ENCODE measurements at places on chromosomes 7 and 10.

DNA sequence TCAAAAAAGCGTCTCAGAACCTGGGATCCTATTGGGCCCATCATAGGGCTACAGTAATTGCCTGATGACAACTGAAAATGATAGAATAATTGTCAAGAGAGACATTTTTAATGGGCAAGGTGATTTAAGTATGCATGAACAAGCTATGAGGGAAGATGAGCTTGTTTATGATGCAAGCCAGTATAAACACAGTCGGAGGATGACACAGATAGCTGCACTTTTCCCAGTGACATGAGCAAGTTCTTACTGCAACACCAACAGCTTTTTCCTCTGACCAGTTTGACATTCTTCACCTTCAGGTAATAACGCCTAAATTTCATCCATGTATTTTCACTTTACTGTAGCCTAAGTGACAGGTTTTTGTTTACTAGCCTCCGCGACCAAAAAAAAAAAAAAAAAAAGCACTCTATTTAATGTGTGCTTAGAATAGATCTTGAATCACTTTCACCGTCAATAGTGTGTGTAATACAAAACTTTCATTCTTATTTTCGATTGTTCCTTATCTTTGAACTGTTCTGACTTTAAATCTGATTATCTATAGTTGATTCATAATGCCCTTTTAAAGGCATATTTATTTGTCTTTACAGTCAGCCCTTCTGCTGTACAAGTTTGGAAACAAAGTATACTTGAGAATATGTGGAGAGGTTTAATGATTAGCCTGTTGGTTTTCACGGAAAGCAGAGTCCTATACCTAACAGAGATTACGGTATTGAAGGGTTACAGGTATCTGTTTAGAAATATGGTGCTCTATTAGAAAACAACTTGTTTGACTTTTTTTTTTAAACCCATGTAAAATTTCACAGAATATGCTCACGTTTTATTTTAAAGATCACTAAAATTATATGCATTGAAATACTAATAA, 1.7 kb downstream of the FOXP2 start:
- no peak for DNase-seq

GRCh38 chr10:28036587-28036986, 37.7 kb upstream of the ODAD2 start:
- no peak for DNase-seq

- no peak for DNase-seq
Observed at GRCh38 chr10:31075434-31075833, 43.8 kb upstream of the ZNF438 start.

GRCh38 chr7:119392-120163, 72.8 kb upstream of the FAM20C start:
- no peak for DNase-seq

GRCh38 chr10:22727112-22727511, 12.7 kb upstream of the PIP4K2A start:
- no peak for DNase-seq

DNA sequence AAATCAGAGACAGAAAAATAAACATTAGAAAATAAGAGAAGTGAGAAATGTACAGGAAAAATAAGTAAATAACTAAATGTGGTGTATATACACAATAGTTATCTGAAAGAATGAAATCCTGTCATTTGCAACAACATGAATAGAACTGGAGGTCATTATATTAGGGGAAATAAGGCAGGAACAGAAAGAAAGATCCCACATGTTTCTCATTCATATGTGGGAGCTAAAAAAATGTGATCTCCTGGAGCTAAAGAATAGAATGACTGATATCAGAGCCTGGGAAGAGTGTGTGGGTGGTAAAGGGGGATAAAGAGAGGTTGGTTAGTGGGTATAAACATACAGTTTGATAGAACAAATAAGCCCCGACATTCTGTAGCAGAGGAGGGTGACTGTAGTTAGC, 27.3 kb downstream of the PLXDC2 start:
- no peak for DNase-seq

DNA sequence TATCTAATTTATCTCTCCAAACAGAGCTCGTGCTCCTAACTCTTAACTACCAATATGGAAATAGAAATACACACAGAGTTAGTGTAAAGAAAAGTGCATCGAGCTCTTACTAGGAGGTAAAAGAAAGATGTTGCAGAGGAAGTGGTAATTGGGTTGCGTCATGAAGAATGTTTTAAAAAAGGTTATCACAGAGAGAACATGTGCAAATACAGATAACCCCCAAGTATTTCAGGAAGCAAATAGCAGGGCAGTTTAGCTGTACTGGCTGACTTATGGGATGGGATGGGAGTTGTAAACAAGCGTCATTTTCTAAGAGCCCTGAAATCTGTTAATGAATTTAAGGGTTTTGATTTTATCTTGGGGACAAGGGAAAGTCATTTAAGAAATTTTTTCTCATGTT, 153.9 kb downstream of the AGMO start:
- DNase-seq: no peak

DNA sequence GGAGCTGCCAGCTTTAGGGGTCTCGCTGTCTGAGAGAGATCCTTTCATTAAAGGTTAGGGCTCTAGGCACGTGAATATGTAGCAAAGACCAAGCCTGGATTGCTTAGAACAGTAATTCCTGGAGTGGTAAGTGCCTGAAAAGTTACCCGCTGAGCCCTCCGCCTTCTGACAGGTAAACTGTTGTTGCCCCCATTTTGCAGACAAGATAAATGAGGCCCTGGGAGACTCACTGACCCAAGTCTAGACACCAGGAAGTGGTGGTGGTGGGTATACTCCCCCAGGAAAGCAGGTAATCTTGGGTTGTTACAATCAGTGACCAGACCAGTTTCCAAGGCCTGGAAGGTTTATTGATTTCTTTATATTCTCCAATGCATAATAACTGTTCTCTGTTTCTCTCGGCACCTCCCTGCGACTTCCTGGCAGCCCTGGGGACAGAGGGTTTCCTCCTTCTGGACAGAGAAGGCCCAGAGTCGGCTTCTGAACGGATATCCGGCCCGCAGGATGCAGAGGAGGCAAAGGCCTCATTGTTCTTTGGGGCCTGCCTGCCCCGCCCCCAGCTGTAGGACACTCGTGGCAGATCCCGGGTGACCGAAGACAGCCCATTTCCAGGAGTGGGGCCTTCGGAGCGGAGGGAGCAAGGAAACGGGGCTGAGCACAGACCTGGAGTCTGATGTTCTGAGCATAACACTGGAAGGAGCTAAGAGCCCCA, 1.3 kb upstream of the GRK5 start:
- DNase-seq: no peak

GRCh38 chr10:93495654-93496321, 624 bp upstream of the CEP55 start:
- DNase-seq: no peak

- DNase-seq: no peak
Observed at GRCh38 chr7:55163733-55164132, 144.9 kb downstream of the EGFR start.

DNA sequence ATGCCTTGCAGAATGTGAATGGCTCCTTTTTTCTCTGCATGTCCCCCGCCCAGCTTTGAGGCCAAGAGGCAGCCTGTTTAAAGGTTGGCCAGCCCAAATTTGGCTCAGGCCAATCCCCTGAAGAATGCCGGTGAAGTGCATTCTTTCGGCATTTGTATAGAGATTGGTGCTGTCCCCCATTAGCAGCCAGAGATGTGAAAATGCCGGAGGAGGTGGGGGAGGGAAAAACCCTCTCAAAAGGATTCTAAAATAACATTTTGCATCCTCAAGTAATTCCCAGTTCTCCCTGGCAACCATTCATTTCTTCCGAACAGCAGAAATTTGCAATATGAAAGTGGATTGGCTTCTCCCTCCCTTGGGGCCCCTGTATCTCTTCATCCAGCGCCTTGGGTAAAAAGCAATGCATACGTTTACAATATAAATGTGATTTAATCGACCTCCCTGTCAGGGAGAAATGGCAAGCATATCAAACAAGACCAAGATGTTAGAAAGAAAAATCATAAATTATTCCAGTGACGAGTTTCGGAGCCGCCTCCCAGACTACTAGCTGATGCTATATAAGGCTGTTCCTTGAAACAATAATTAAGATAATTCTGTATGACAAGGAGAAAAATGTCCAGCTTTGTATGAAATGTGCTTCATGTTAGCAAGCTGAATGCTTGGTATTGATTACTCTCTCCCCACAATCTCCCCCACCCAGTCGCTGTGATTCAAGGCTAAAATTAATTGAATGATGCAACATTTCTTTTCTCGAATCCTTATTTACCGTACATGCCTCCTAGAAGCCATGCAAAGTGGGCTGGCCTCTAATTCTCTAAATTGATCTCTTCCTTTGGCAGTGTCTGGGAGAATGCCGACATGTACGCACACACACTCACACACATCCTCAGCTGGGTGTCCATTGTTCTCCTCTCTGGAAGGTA, 323.7 kb downstream of the RPS24 start:
- no peak for DNase-seq

- DNase-seq: no peak
Observed at GRCh38 chr10:79372871-79373270, 25.6 kb downstream of the PPIF start.

- DNase-seq: no peak
Observed at GRCh38 chr10:1361411-1362105, 305.4 kb downstream of the WDR37 start.

DNA sequence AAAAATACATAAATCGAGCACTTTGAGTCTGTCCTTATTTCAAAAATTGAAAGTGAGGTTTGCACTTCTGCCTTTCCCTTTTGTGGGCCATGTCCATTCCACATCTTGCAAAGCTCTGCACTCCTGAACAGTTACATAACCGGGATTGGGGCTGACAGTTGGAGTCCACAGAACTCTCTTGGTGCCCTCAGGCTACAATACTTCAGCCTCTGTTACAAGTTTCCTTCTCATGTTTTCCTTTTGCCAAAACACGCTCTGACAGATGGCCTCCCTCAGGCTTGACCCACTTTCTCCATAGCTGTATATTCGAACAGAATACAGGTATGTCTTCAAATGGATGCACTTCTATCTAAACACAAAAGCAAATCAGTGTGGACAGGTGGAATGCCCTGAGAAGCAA, 335.9 kb downstream of the WDR37 start:
- no peak for DNase-seq

DNA sequence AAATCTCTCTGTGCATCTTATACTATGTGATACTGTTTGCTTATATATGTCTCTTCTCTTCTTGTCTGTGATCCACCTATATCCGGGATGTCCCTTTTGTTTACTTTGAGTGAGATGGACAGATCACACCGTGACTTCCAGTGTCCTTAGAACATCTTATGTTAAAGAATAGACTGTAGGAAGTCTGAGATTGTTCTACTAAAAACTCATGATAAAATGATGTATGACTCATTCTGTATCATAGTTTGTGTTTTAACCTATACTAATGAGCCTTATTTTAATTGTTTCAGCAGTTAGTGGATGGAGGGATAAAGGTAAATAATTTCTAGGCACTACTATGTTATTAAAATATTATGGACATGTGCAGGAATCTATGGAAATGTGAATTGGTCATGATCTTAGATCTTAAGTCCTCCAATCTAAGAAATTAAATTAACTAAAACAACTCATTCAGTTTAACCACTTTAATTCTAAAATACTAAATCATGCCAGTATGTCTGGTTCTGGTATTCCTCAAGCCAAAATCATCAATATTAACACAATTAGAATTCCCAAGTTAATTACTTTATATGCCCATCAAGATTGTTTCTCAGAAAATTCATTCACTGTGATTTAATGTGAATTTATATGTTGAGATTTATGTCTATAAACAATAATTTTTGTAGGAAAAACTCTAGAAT, 32.0 kb downstream of the ITGB8 start:
- DNase-seq: no peak

DNA sequence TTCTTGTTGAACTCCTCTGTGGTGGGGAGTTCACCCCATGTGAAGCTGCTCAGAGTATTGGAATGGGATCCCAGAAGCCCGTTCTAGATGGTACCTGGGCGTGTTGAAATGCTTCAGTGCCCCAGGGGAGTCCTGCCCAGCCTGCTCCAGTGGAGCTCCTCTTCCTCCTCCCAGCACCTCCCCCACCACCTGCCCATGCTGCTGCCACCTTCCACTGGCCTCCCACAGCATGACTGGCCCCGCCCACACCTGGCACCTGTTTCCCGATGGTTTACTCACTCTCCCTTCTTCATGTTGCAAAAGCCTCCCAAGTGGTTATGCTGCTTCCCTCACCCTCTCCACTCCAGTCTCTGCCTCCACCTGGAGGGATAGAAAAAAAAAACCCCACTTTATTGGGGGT, 32.2 kb upstream of the PCBD1 start:
- DNase-seq: no peak

Data from DMS 273 treated with DMSO at 0.1 percent for 48 hours (cell line).